COR-L47 (cell line): ENCODE measurements at places on chromosomes 6 and 20.

DNA sequence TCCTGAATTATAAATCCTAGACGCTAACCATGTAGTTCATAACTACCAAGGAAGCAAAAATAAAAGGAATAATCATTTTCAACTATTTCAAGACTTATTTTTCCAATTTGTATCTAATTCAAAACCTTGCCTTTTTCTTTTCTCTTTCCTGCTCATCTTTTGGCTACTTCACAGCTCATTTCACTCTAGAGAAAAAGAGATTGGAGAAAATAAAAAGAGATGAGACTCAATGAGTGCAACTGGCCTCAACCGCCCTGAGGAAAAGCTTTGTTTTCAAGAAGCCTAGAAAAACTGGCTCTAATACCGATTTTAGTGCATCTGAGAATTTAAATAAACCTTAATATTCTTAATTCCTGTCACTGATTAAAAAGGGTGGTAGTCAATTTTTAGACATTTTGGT, 36.4 kb downstream of the IPCEF1 start:
- no peak for DNase-seq

- DNase-seq = peak; percentile 22
These were observed 45.6 kb downstream of the EYA4 start for GRCh38 chr6:133286765-133287164.

- no peak for DNase-seq
These were observed 120.1 kb downstream of the SNX5 start for GRCh38 chr20:17848249-17849048.

DNA sequence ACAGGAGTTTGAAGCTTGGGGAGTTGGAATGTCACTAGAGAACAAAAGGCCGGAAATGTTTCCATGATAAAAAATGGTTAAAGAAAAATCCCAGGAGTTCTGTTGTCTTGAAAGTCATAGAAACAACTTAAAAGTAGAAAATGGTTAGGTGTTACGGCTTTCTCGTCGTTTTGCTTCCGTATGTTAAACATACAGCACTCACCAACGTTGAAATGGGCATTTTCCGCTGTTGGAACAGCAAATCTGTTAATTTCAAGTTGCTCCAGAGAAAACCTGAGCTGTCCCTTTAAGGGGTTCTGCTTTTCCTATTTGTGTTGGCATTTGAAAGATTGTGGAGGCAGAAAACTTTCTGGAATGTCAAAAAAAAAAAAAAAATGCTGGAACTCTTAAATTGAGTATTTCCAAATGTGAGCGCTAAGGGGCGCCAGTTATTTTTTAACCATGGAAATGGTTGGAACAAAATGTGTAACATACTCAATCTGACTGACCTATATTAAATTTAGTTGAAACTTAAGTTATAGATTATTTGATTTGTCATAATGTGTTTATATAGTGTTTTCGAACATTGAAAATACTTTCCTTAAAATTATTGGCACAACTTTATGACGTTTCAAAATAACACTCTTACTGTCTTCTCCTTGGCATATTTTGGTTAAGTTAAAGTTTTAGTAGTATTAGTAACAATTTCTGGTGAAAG, 2.2 kb downstream of the QKI start:
- no peak for DNase-seq

DNA sequence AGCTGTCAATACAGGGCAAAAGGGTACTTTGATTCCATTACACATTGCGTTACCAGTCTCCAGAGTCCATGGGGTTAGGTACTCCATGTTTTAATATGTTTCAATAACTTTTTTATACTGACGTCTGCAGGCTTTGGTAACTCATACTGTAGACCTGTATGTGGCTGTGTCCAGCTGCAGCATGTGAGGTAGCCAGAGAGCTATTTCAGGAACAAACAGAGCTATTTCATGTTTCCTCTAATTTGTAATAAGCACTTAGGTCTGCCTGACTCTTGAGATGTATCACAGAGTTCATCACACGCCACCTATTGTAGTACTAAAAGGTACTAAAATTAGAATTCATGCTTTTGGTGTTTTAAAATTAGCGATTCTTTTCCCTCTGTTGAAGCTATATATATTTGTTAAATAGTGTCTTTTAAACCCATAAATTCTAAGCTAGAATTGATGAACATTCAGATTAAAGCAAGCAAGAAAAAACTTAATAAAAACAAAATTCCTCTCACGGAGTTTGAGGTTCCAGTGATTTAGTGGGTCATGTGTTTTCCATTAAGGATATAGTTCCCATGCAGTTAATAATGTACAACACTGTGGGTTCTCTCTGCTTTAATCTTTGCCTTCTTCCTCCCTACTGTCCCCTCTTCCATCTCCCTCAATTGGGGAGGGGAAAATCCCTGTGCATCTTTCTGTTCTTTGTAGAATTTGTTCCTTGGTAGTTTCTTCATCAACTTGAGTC, 37.0 kb downstream of the FOXO3 start:
- DNase-seq = no peak

DNA sequence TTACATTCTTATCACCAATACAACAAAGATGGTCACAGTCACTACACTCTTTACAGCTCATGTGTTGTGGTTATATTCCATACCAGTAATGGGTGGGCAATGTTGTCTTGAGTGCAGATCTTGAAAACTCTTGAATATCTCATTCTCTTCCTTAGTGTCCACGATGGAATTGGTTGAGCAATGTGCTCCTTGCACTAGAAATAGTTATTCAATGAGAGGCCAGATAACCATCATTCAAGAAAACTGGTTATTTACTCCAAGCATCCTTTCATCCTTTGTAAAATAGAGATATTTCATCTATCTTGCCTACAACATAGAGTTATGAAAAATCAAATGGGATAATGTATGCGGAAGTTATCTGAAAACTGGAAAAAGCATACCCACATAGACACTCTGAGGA, 215.9 kb downstream of the ARHGAP18 start:
- DNase-seq = no peak

GRCh38 chr20:6333110-6333509, 210.3 kb upstream of the FERMT1 start:
- DNase-seq = no peak

- no peak for DNase-seq
These were observed 8.3 kb downstream of the HSF2 start for GRCh38 chr6:122407712-122408111.

DNA sequence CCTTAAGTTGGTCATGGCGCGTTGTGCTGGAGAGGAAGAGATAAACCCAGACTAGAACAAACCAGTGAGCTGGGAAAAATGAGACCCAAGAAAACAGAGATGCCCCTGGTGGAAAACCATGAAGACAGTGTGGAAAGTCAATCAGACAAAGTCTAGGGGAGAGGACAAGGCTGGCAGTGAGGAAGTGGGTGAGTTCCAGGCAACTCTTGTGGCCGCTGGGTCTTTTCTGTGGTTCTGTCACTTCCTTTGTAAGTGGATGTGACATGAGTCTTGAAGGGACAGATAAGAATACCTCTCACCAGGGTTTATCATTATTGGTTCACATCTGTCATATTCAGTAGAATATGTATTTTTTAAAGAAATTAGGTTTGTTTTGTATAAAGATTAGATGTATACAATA, 738.4 kb downstream of the DHX35 start:
- DNase-seq = no peak

- no peak for DNase-seq
These were observed 24.6 kb downstream of the PRSS35 start for GRCh38 chr6:83536647-83537589.

DNA sequence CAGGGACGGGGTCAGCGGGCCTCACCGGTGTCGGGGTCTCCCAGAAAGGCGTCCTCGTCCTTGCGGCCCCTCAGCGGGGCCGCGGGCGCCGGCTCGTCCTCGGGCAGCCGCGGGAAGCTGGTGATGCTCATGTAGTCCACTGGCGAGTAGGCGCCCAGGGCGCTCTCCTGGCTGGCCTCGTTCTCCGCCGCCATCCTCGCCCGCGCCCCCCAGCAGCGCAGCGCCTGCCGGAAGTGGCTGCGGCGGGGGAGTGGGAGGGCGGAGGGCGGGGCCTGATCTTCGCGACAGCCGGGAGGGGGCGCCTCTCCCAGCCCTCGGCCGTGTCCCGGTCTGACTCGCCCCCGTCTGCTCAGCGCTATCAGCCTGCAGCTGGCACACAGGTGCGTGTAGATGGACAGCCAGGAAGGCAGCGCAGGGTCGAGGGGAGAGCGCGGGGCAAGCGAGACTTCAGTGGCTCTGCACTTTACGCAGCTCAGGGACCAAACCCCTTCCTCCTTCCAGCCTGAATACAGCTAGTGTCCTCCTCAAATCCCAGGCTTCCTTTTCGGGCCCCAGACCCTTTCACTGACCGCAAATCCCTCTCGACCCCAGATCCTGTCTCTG, at the start of gene GGT7:
GGT7 (minus strand) TSS at position 235 of the 603 bp plus-strand sequence; CDS start at position 194, 41 bp downstream.
- DNase-seq = peak; percentile 78

GRCh38 chr6:40573221-40573620, 13.9 kb downstream of the LRFN2 start:
- no peak for DNase-seq

DNA sequence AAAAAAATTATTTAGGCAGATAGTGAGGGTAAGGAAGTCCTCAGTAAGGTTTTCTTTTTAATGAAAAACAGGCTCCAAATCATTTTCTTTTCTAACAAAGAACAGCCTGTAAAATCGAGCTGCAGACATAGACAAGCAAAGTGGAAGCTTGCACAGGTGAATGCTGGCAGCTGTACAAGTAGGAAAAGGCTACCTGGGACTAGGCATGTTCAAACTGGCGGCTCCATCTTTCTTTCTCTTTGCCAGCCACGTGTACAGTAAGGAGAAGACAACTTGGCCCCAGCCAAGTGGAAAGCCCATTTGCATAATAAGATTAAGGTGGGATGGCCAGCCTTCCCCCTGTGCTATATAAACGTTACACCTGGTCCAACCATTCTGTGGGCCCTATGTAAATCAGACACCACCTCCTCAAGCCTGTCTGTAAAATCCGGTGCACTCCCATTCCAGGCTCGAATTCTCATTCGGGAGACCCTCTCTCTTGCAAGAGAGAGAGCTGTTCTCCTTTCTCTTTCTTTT, 27.0 kb upstream of the SLC2A12 start:
- DNase-seq = no peak

DNA sequence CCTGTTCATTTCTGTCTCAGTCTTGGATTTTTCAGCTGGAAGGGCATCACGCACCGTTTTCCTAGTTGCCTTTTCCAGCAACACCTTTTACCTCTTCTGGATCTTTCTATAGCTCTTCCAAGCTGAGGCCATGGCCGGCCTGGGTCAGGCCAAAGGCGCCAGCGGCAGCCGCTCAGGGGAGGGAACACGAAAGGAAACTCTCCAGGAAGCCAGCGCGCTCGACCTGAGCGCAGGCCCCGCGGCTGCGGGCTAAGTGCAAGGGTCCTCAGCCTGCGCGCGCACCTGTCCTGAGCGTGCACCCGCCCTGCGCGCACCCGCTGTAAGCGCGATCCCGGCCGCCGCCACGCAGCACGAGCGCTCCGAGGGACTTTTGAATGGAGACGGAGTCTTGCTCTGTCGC, 43.8 kb upstream of the TMEM181 start:
- DNase-seq = no peak

GRCh38 chr6:148746363-148747144, at the start of gene UST:
UST (plus strand) TSS chr6:148747030; CDS start chr6:148747431, 401 bp downstream.
- DNase-seq = peak; percentile 23

GRCh38 chr6:108627692-108628550, 67.2 kb downstream of the FOXO3 start:
- DNase-seq = no peak

GRCh38 chr6:165936660-165937059, 231.0 kb downstream of the TBXT start:
- no peak for DNase-seq

- DNase-seq = no peak
These were observed 637.1 kb downstream of the UTRN start for GRCh38 chr6:144922120-144922722.

DNA sequence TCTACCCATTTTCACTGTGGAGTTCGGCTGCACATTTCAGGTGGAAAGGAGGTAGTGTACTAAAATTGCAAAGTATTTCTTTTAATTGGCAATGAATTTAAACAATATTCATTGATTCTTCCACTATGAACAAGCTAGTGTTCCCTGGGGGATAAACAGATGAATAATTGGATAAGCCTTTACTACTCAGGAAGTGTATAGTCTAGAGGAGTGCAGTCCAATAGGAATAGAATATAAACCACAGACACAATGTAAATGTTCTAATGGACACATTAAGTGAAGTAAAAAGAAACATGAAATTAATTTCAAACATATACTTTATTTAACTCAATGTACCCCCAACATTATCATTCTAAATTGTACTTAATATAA, 28.7 kb downstream of the SGK1 start:
- no peak for DNase-seq

GRCh38 chr6:13299918-13300317, 28.4 kb downstream of the TBC1D7 start:
- DNase-seq = no peak

- DNase-seq = no peak
These were observed 8.3 kb upstream of the PRDM1 start for GRCh38 chr6:106077881-106078280.

DNA sequence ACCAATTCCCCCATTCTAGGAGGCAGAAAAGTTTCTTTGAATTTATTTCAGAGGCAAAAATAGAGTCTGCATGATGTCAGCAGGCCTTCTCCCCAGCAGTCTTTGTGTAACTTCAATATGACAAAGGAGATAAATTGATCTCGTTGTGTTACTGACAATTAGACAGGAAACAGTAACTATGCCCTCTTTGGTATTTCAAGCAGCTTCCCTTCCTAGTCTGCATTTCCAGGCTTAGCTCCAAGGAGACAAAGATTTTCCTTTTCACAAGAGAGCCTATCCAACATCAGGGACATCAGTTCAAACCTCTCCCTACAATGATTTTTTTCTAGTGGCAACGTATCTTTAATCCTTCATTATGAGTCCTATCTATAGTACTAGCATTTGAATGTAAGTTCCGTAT, 245.9 kb upstream of the HSF2 start:
- no peak for DNase-seq

DNA sequence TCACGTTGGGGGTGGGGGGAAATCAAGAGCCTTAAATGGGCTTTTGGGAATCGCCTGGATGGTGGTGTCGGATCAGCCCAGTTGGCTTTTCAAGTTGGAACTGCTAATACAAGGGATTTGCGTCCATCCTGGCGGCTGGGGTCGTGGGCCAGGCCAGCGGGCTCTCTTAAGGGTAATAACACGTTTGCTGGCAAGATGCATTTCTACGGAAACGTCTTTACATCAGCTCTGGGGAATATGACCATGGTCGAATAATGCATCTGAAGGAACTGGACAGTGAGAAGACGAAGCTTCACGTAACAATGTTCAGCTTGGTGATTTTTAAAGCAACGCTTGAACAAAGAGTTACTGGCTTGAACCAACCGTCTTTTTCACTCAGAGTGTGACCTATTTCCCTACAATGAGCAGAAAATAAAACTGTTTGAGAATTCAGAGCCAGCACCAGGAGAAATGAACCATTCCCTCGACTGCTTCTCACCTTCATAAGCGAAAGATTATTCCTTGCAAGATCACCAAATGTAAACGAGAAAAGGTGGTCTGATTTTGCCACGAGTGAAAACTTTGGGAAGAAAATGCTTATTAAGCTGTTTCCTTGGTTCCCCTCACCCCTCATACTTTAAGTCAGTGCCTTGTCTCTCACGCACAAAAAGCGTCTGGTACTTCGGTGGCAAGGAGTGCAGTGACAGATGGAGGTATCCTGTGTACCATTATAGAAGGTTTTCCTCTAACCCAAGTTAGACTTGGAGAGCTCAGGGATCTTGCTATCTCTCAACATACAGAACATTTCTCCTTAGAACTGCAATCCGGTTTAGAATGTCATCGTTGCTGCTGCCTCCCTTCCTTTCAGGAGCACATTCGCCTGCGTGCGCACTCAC, 1.4 kb upstream of the MARCKS start:
- DNase-seq = peak; percentile 7
